NCI-H1417 treated with DMSO at 0.1 percent for 48 hours (cell line): ENCODE measurements at places on chromosomes 2 and 18.
A peak's percentile ranks its signal among the peaks of the same experiment; 100 is the strongest.

GRCh38 chr18:74834424-74835309 lies 237.0 kb downstream of the ZNF407 start:
- no peak for DNase-seq

DNA sequence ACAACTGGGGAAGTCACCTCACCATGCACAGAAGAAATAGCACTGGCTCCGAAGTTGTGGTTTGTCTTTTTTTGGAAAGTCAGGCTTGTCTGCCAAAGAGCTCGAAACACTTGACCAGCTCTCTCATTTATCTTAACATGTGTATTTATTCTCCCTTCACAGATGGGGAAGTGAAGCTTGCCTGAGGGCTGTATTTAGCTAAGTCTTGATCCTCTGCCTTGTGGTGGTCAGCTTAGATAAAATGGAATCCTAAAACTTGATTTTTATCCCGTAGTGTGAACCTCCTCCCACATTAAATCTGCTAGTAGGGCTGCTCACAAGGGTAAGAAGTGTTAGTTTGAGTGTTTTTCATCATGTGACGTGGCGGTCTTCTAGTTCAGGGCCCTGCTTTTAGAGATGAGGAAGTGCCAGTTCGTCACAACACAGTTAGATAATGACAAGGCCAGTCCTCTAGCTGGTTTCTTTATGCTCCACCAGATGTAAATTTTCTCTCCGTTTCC lies 89.7 kb downstream of the TMEM247 start:
- DNase-seq = no peak

- DNase-seq = no peak
These were observed 26.2 kb upstream of the GALNT3 start for GRCh38 chr2:165820296-165820695.

DNA sequence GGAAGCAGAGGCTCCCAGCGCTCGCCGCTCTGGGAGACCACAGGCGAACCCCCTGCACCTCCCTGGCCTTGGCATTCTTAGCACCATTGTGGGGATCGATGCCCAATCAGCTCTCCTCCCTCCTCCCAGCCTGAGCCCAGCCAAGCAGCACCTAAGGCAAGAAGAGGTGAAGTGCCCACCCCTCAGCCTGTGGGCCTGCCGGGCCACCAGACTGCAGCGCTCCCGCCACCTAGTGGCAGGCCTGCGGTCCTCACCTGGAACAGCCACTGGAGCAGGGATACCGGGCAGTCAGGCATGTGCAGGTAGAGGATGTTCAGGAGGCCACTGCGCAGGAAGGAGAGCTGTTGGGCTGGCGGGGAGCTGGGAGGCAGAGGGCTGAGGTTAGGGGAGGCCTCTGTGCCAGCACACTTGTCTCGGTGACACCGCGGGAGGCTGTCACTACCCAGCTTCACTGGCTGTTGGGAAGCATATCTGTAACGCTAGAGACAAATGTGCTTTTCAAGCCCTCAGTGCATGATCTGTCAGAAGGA lies 35.2 kb downstream of the FAM178B start:
- no peak for DNase-seq

DNA sequence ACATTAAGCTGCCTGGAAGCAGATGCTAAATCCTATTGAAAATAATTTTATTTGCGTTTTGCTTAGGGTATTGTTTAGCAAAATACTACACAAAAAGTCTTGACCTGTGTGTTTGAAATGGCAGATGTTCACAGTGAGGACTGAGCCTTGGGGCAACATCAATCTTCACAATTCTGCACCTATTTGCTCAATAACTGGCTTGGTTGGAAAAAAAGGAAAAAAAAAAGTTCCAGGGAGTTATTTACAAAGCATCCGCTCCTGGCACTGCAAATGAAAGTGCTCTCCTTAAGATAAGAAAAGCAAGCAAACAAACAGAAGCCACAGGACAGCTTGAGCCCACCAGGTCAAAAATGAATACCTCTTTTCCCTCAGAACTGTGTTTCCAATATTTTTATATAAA lies 77.7 kb downstream of the MAP2 start:
- DNase-seq = peak; percentile 12

- DNase-seq = peak; percentile 88
These were observed 233.4 kb upstream of the SIX3 start for GRCh38 chr2:44707945-44708660.

GRCh38 chr18:24270358-24270936 lies 127.2 kb downstream of the OSBPL1A start:
- no peak for DNase-seq

DNA sequence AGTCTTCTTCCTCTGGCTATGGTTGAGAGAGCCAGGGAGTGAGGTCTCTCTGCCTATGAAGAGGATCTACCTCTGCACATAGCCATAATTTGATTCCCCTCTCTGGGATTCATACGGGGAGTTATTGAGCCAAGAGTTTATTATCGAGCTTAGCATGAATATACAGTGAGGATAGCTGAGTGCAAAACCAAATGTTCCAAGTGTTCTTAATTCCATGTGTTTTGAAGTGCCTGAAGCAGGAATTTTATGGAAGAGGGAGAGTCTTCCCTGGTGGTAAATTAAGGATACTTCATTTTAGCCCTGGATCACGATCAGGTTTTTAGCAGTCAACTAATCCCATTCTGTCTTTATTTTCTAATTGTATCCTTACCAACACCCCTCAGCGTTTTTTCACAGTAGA lies 270.6 kb downstream of the C1D start:
- DNase-seq = no peak

DNA sequence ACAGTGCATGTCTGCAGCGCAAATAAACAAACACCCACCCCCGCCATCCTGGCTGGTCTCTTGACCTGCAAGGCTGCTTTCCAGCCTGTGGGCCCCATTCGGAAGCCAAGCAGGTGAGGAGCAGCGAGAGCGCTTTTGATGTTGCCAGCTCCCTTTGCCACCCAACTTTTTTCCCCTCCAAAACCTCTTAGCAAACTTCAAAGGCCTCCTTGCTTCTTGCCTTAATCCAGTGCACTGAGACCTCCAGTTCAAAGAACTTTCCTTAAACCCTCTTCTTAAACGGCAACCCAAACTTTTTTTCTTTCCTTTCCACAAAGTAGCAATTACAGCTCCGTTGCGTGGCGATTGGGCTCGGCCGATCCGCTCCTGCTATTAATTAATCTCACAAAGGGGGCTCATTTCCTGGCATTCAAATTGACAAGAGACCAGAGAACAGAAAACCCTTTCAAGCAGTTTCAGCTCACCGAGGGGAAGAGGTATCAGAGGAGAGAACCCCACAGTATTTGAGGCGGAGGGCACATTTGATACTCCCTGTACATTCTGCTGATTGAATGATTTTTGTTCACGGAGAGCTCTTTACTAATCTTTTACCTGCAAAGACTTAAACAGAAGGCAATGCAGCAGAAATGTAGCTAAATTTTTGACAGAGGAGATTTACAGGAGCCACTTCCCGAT lies 531.4 kb downstream of the TMEM182 start:
- DNase-seq = no peak

- DNase-seq = no peak
These were observed 17.7 kb downstream of the SPDYA start for GRCh38 chr2:28828382-28828781.

GRCh38 chr18:21684731-21685130 lies 19.8 kb downstream of the ABHD3 start:
- DNase-seq = no peak

DNA sequence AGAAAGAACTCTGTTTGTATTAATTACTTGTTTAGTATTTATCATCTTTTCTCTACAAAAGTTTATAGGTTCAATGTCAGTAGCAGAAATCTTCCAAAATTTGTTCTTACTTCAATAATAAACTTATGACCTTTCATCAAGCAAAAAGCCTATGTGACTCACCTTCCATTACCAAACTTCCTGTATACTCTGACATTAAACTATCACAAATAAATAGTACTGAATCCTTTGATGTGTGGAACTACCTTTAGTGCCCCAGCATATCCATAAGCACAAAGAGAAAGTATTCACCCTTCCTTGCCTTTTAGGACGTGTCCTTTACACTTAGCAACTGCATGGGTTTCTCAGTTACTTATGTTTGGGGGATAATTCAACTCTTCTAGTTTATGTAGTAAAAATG lies 166.0 kb downstream of the EHBP1 start:
- DNase-seq = no peak

DNA sequence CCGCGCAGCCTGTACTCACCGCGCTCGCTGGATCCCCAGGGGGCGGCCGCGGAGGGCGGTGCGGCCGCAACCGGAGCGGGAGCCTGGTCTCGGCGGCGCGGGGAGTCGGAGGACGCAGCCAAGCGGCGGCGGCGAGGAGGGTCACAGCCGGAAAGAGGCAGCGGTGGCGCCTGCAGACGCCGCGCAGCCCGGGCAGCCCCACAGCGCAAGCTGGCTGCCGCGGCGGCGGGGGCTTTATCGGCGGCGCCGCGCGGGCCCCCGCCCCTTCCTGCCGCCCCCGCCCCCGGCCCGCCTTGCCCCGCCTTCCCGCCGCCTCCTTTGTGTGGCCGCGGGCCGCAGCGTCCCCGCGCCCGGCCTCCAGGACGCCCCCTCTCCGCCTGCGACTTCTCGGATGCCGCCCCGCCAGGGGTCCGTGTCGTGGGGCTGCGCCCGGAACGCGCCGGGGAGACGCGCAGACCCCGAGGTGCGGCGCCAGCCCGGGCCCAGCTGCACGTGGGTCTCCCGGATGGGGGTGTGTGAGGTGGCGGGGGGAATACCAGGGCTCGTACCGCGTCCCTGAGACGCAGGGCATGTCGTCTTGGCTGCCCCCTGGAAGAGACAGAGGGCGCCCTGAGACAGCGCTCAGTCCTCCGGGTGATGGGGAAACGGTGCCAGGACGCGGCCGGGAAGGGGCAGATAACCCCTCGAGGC lies at the start of gene SERPINE2:
Gene SERPINE2, minus strand, starts transcription at position 207 of the 690 bp plus-strand sequence. CDS start 37,386 bp downstream, outside the sequence.
- no peak for DNase-seq

DNA sequence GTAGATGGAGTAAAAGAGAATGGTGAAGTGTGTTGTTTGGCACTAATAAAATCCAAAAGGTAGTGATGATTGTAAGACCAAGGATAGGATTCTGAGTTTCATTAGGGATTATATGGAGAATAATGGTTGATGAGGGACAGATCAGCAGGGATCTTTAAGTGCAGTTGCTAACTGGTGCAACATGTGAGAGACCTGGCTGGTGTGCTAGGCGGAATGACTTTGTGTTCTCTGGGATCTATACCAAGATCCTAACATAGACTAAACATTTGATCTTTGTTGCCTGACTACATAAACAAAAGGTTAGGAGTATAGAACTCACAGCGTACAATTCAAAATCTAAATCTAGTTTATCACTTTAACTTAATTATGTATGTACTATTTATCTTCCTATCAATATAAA lies 135.4 kb downstream of the PTRHD1 start:
- DNase-seq = no peak

- no peak for DNase-seq
These were observed 4.6 kb upstream of the ATOH8 start for GRCh38 chr2:85748985-85749875.

DNA sequence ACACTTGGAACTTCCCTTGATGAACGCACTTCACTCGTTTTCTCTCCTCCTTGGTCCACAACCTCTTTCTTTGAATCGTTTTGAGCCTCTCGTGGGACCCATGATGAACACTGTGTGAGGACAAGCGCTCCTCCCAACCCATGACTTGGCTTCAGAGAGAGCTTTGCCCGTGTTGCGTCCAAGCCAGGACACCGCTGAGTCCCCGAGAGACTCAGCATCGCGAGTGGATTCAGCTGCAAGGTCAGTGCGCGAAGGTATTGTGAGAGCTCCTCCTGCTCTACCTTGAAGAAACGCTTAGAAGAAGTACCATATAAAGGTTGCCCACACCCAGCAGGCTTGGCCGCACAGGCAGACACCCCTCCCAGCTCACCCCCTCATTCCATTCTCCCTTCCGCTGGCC lies 58.7 kb downstream of the ZNF516 start:
- DNase-seq = no peak

GRCh38 chr18:50199346-50199855 lies 4.5 kb upstream of the MYO5B start:
- DNase-seq = no peak

- no peak for DNase-seq
These were observed 155.5 kb downstream of the CLIP4 start for GRCh38 chr2:29270701-29271121.

DNA sequence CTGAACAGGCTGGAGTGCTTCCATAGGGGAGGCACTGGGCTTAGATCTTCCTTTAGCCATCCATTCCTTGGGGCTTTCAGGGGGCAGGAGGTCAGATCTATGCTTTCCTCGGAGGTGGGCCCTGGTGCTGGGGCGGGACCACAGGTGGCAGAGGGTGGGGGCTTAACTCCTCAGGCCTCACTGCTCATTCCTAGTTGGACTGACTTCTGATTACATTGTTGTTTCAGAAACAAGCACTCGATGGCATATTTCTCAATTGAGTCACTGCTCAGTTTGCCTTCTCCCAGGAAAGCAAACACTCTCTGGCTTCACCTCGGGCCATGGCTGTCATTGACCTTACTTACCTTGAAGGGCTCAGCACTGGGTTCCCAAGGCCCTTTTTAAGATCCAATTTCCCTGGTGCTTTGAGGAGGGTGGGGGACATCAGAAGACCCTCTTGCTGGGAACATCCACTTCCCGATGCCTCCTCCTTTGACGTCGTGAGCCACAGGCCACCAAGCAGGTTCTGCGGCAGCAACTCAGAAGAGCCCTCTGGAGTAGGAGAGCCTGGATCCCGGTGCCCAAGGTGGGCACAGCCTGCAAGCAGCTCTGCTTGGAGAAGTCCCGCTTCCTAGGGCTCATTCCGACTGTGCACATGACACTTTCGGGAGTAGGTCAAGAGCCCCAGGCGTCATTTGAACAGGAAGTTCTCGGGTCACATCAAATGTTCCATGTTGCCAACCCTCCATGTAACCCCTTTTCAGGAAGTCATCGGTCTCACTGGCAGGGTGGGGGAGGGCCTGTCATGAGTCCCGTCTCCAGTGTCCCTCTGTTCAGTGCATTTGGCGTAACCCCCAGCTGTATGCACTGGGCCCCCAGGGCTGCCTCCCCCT lies 40.6 kb downstream of the SDC1 start:
- no peak for DNase-seq

GRCh38 chr2:31065356-31065755 lies 72.9 kb downstream of the GALNT14 start:
- no peak for DNase-seq

GRCh38 chr2:102057502-102058292 lies 65.9 kb downstream of the IL1R2 start:
- no peak for DNase-seq

DNA sequence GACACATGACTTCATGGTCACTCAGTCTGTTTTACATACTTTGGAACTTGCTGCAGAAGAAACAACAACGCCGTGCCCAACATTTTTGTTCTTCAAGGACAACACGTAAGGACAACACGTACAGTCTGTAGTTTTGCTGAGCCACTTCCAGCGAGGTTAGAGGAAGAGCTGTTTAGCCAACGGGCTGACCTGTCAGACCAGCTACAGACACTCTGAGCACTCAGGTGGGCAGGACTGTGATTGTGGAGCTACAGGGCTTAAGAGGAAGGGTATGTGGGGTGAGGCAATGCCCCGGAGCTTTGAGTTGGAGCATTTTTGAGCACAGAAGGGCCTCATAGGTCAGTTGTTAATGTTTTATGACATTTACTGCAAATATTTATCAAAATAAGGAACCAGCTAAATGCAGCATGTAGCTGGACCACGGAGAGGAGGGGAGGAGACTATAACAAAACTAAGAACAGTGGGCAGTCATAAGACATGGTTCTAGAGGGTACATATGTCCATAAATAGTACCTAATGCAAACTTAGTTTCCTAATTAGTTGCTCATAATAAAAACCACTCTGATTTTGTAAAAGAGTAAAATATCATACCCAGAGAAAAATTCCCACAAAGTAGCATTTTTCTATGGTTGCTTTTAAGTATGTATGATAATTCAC lies 26.3 kb upstream of the NPC1 start:
- no peak for DNase-seq
